CD4-positive, alpha-beta T cell treated with Interleukin-21 for 1 hour (primary cell): ENCODE measurements at places on chromosomes 3 and 15.

DNA sequence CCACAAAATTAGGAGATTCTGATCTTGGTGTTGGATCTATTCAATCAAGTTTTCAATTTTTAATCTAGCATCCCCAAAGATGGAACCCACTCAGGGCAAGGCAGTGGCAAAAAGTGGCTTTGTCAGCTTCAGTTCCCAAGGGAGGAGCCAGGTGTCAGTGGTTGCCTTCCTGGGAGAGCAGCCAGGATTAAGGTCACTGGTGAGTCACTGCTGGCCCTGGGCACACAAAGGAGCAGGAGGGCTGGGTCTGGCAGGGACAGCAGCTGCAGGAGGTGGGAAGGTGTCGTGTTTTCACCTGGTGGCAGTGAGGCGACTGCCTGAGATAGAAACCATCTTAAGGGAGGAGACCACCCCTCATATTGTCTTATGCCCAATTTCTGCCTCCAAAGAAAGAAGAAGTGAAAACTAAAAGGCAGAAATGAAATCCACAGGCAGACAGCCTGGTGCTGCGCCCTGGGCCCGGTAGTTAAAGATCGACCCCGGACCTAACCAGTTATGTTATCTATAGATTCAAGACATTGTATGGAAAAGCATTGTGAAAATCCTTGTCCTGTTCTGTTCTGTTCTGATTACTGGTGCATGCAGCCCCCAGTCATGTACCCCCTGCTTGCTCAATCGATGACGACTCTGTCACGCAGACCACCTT lies 5.9 kb upstream of the KLHL25 start:
- no peak for DNase-seq

- no peak for DNase-seq
Observed at GRCh38 chr3:171846597-171846996, 3.4 kb downstream of the TMEM212 start.

DNA sequence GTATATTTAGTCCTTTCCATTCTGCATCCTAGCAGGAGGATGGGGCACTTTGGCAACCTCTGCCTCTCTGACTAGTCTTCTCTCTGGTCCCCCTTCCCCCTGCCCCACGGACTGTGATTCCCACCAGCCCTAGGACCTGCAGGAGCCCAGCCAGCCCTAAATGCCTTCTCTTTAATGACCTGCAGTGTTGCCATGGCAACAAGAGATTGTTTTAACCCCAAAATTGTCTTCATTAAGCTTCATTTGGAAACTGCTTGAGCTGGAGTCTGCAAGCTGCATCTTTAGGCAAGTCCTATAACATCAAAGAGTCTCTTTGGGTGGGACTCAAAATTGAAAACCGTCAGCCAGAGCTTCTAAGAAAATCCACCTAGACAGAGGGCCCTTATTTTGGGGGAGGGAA lies 59.7 kb upstream of the ANKRD34C start:
- DNase-seq, result no peak

GRCh38 chr3:124412644-124413043 lies 317.6 kb upstream of the UMPS start:
- DNase-seq, result no peak

DNA sequence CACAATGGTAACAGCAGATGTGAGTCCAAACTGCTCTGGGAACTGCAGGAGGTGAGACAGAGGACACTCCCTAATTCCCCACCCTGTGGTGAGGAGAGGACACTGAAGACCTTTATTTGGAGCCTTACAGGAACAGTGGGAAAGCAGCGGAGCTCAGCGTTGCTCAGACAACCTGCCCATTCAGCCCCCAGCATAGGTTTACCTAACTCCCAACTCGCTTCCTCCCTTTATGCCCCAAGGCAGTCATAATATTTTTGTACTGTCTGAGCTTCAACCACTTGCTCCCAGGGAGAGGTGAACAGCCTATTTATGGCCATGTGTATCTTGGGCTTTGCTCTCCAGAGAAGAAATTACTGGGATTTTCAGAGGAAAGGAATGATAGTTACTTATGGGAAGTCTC lies 34.1 kb downstream of the SHC4 start:
- no peak for DNase-seq

GRCh38 chr15:61994216-61994615 lies 66.0 kb downstream of the VPS13C start:
- no peak for DNase-seq

DNA sequence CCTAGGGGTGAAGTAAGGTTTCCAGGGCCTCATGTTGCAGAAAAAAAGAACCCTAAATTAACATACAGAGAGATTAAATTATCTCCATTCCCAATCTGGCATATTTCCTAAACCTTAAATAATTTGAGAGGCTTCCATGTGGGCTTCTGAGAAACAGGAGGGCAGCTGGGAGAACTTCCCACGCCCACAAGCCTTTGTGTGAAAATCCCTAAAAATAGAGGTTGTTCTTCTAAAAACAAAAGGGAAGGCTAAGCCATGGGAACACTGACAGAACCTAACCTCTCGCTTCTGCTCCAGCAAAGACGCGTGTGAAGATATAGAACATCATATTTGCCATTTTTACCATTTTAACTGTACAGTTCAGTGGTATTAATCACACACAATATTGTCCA lies 812 bp upstream of the SLC12A8 start:
- no peak for DNase-seq

DNA sequence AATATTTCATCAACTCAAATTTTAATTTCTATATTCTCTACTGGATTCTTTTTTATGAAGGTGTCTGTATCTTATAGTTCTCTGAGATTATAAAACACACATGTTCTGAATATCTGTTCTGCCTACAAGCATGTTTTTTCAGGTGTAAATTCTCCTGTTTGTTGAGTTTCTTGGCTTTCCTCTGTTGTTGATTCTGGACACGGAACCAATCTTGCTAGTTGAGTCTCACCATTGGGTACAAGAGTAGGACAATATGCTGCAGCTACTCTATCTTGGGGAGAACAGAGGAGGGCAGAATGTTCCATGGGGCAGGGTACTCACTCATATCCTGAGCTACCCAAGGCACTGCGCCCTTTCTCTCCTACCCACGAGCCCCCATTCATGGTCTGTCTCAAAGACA lies 104.9 kb downstream of the GREM1 start:
- no peak for DNase-seq

- no peak for DNase-seq
Observed at GRCh38 chr3:152496286-152496685, 227.6 kb downstream of the MBNL1 start.

- DNase-seq, result no peak
Observed at GRCh38 chr3:67484085-67484484, 170.3 kb downstream of the SUCLG2 start.

DNA sequence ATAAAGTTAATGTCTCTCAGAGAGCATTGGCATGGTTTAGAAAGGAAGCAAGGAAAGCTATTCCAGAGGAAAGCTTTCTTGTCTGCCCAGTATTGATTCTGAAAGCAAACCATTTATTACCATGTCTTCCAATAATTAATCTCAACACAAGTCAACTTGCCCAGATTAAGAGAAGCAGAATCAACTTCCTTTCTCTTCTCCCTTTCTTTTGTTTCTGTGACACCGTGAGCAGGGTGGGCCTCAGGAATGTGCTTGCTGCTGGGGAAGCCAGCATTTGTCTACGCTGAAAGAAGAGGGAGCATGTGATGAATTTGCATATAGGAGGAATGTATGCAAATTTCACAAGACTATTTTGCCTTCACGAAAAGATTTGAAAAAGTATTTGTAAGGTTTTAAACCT lies 368.6 kb upstream of the ROPN1 start:
- no peak for DNase-seq

DNA sequence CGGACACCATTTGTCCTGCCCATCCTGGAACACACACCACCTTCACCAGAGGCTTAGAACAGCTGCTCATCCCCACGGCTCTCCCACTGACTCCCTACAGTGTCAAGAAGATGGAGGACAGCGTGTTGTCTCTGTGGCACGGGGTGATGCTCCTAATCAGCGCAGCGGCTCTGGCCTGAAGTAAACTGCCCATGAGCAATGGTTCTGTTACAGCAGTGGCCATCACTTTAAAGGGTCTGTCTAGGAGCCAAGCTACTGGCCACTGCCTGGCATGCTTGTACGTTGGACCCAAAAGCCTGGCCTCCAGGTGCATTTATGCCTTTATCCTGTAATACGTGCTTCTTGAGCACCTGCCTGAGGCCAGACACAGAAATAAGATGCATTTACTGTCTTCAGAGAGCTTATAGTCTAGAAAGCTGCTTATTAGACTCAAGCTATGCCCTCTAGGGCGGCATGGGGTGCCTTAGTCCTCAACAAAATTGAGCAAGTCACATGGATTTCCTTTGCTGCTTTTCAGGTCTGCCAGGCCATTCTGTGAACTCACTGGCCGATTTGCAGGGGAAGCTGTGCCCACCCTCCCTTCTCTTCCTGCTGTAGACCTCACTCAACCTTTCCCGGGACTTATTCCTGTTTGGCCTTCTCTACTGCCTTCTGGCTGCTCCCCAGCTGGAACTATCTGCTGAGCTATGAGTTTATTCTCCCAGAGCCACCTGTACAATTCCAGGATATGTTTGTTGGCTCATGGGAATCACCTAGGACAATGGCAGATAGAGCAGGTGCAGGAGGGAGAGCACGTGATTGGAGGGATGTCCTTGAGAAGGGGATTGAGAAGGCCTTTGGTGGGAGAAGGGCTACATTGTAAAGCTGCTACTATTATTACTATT lies 51.9 kb downstream of the STARD5 start:
- DNase-seq, result no peak

GRCh38 chr3:19937459-19938294 lies 3.7 kb upstream of the EFHB start:
- DNase-seq, result no peak

DNA sequence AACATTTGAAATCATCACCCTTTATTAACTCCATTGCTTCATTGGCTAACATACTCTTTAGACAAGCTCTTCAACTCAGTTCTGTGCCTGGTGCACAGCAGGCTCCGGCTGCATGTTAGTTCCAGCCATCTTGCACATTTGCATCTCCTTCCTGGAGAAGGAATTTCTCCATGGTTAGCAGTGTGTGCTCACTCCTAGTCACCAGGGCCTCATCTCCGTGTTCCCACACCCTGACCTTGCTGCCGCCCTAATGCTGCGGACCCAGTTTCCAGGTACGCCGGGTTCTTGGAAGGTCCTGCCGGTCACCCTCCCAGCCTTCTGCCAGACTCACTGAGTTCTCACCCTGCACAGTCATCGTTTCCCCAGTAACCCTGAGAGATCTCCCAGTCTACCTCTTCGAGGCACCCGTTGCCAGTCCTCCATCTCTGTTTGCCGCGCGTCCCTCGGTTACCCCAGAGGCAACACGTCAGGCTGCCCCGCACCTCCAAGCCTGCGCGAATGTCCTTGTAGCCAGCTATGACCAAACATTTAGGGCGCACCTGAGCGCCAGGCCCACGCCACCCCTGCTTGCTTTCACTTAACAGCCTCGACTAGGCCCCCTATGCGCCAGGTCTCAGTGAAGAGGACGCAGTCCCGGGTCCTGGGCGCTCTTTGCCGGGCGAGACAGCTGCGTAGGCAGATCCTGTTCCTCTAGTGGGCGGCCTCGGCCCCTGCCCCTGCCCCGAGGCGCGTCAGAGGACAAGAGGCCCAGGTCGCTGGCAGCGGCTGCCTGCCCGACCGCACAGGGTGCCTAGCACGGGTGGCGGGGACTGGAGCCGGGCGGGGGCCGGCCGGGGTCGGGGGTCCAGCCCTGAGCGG lies 747 bp upstream of the ZNF592 start:
- peak; percentile 79 for DNase-seq

GRCh38 chr3:48426944-48427629 lies 2.8 kb downstream of the PLXNB1 start:
- no peak for DNase-seq

GRCh38 chr3:32837366-32837765 lies 19.6 kb downstream of the TRIM71 start:
- DNase-seq, result no peak

GRCh38 chr15:94670438-94671034 lies 439.2 kb downstream of the MCTP2 start:
- DNase-seq, result peak; percentile 13

GRCh38 chr15:57385923-57386390 lies 9.7 kb downstream of the CGNL1 start:
- DNase-seq, result no peak

- DNase-seq, result no peak
Observed at GRCh38 chr15:83378921-83379578, 68.1 kb upstream of the SH3GL3 start.

DNA sequence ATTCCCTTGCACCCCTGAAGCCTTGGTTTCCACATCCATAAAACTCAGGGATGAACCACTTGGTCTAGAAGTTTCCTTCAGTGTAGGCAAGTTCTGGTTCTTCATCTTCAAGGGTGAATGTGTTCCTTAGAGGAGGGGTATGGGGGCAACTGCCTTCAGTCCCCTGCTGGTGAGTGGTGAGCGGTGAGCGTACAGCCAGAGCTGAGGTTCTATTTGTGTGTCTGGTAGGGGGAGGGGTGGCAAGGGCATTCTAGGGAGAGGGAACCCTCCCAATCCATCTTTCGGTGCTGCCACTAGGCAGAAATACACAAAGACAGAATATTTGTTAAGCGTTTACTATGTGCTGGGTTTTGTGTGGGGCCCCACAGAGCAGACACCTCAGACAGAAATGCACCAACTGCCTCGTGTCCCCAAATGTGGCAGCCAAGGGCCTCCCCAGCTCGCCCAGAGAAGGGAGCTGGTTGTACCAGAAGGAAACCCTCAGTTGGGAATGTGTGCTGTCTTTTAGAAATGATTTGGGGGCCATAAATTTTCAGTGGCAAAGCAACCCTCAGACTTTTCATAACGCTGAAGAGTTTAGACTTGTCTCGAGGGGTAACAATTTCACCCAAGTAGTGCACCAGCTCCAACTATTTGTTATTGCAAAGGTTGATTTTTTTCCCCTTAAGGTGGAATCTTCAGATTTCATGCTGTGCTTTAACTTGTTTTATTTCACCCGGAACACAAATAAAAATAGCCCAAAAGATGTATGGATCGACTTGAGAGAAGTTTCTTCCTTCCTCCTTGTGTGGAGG lies 137.6 kb downstream of the FBLN2 start:
- DNase-seq, result no peak

- DNase-seq, result no peak
Observed at GRCh38 chr15:22956257-22956977, 23.8 kb downstream of the CYFIP1 start.

- no peak for DNase-seq
Observed at GRCh38 chr15:56927816-56928215, 9.4 kb downstream of the TCF12 start.

DNA sequence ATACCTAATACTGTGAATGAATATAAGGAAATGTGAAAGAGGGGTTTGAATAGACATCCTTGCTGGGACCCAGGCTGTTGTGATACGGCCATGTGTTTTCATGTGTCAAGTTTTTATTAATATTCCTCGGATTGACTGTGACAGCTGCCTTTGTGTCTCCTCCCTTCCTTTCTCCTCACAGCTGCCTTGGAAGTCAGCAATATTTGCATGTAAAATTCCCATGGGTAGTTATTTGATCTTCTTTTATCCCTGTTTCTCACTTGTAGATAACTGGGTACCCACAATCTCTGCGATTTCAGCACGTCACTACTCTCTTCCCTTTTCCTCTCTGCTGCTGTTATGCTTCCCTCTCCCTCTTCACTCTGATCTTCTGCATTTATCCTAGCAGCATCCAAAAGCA lies 9.4 kb downstream of the GPR156 start:
- DNase-seq, result no peak

GRCh38 chr3:18580268-18580667 lies 155.1 kb upstream of the SATB1 start:
- no peak for DNase-seq
